ENCODE measurements at places on chromosomes 6 and 20. TPM values are rescaled to one million over a fixed set of nuclear protein-coding genes. Genes with fewer than 3 reads are reported as not detected.

KHDC1 gene
- 1.5 TPM for total RNA-seq

TULP4 gene
- 113 TPM for total RNA-seq

KIF25 gene
- total RNA-seq, result not detected

PREX1 gene
- 113 TPM for total RNA-seq

EZR gene
- 99.5 TPM for total RNA-seq

DYNLT2 gene
- total RNA-seq, result 1.4 TPM

DNAAF9 gene
- total RNA-seq, result 19.1 TPM

HLA-DPA1 gene
- 16.8 TPM for total RNA-seq

CST1 gene
- 0.27 TPM for total RNA-seq

PCNA gene
- total RNA-seq, result 311 TPM

ARFRP1 gene
- total RNA-seq, result 25.3 TPM

PDYN gene
- total RNA-seq, result not detected

C6orf58 gene
- total RNA-seq, result not detected

CFAP206 gene
- 0.53 TPM for total RNA-seq

RRAGD gene
- 0.27 TPM for total RNA-seq

GNAS-AS1 gene
- 0.57 TPM for total RNA-seq

ARFGAP1 gene
- 54.7 TPM for total RNA-seq

TSPYL1 gene
- 64.1 TPM for total RNA-seq

NKAIN2 gene
- not detected for total RNA-seq

PMEPA1 gene
- total RNA-seq, result 11.3 TPM
